ENCODE measurements at places on chromosomes 2 and 18. TPM values are rescaled to one million over a fixed set of nuclear protein-coding genes. Genes with fewer than 3 reads are reported as not detected.
A peak's percentile ranks its signal among the peaks of the same experiment; 100 is the strongest.

ANAPC1 gene
- total RNA-seq = 24.7 TPM

DNA sequence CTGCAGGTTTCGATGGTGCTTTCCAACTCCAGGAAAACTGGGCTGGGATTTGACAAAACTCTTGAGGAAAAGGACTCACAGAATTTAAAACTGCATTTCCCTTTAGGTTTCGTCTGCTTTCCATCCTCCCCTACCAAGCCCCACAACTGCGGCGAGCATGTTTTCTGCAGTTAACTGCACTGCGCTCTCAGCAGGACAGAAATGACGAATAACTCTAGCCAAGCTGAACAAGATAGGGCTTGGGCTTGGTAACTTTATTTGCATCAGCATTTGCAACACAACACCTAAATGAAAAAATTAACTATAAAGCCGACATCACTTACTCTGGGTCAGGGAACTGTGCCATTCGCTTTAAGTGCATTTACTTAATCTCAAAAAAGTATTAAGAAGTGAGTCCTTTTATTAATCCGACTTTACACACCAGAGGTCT, 669 bp upstream of the PIKFYVE start:
- DNase-seq = peak; percentile 15

- no peak for DNase-seq
Measured at GRCh38 chr2:119249311-119249710, 25.7 kb downstream of the STEAP3 start.

DNA sequence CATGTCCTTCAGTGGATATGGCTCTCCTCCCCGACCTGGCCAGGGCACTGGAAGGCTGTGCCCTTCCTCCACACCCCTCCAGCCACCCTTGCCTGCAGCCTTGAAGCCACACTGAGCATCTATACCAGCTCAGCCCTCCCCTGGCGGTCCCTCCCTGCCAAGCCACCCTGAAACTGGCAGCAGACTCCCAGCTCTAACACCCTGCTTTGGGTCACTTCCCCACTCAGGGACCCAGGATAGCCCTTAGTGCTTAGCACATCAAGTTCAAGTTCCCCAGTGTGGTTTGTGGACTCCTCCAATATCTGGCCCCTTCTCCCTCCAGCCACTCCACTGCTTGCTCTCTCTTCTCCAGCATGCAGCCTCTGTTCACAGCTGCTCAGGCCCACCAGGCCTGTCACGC, 89.4 kb downstream of the TNS1 start:
- DNase-seq = no peak

DNA sequence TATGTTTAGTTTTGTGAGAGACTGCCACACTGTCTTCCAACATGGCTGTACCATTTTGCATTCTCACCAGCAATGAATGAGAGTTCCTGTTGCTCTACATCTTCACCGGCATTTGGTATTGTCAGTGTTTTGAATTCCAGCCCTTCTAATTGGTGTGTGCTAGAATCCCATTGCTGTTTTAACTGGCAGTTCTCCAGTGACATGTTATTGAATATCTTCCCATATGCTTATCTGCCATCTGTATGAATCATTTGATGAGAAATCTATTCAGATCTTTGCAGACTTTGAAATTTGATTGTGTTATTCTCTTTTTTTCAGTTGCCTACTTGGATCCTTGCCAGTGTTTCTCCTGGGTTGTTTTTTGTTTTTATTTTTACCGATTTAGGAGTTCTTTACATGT, 99.0 kb downstream of the SNTG2 start:
- no peak for DNase-seq

DNA sequence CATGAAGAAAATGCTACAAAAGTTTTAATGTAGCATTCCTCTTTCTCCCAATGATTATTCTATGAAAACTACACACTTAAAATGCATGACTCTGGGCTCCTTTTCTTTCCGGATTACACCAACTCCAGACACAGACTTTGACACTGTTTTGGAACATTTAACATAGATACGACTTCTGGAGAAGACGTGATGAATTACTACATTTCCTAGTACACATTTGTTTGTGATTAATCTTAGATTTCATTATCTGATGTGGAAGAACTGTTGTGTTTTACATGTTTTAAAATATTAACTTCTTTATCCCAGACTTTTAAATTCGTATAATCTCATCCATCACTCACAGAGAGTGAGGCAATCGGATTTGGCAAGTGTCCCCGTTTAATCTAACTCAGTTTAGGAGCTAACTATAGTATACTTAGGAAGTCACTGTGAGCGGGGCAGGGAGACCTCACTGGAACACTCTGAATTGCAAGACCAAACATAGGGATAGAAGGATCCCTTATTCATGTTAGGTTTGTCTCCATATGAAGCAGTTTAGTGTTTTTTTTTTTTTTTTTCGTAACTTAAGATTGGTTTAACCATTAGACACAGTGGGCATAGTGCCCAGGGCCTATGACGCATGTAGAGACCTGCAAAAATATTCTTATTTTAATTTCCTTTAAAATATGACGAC, 66.7 kb downstream of the PDE1A start:
- DNase-seq = peak; percentile 56

GRCh38 chr2:80393991-80394390, 89.4 kb upstream of the LRRTM1 start:
- no peak for DNase-seq
